IMR-90 (cell line): ENCODE measurements at places on chromosomes 6 and 20. TPM values are rescaled to one million over a fixed set of nuclear protein-coding genes. Genes with fewer than 3 reads are reported as not detected.

GRCh38 chr6:32847004-32847403, 3.2 kb upstream of the PSMB8 start:
- peaks cover 2% of the 10 kb centered on the region; the same call in 1 of the 2 replicates for H3K4me1 ChIP-seq
- no peak for DNase-seq
- no peaks in the 10 kb centered on the region for H3K27me3 ChIP-seq
- no peak overlapping the region for H3K27ac ChIP-seq
- H3K4me3 ChIP-seq, result no peak overlapping the region
- peaks cover 34% of the 10 kb centered on the region for H3K36me3 ChIP-seq

Gene TSBP1
- total RNA-seq, result not detected in 2 replicates

Gene PTCRA
- not detected in 2 replicates for total RNA-seq

Gene NTSR1
- 0.54 and 0.56 TPM in 2 replicates for total RNA-seq

Gene SOX18
- not detected in 2 replicates for total RNA-seq

Gene KCNG1
- 23.6 and 23.7 TPM in 2 replicates for total RNA-seq

Gene HELZ2
- 4.2 and 4.7 TPM in 2 replicates for total RNA-seq

Gene RNF182
- 6.4 and 9.1 TPM in 2 replicates for total RNA-seq

Gene NMBR
- total RNA-seq, result not detected in 2 replicates

Gene IL17A
- not detected in 2 replicates for total RNA-seq

Gene RIPOR3
- 0.28 and 0.54 TPM in 2 replicates for total RNA-seq
